ENCODE measurements at places on chromosomes 5 and 9.

DNA sequence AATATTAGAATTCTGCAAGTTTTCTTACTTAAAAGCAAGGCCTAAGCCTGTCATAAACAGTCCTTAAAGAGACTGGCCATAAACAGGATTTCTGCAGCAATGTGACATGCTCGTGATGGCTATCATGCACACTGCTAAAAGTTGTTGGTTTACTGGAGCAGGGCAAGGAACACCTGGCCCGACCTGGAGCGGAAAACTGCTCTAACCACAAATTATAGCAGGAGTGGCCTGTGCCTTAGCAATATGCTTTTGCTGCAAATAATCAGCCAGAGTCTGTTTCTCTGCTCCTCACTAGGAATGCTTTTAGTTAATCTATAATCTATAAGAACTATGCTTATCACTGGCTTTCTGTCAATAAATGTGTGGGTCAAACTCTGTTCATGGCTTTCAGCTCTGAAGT, 322.9 kb upstream of the RPS23 start:
- no peak for DNase-seq

DNA sequence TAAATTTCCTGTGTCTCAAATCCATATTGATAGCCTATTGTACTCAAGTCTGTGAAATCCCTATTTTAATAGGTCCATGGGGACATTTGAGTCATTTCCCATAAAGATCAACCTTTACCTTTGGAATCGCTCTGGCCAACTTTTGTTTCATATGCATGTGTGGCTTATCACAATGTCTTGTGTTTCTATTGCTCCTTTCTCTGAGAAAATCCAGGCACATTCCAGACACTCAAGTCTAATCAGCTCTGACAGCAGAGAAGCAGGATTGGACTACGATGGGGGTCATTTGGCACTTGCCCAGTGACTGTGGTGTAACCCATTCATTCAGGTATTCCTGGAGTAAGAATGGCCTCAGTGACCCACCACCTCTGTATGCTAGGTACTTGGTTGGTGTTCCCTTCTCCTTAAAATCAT, 48.4 kb downstream of the ACTBL2 start:
- no peak for DNase-seq

- DNase-seq: no peak
Observed at GRCh38 chr9:91837981-91838731, 111.9 kb downstream of the ROR2 start.

GRCh38 chr9:36051317-36051716, 14.6 kb downstream of the RECK start:
- no peak for DNase-seq

GRCh38 chr5:96582343-96582742, 79.8 kb upstream of the CAST start:
- no peak for DNase-seq

GRCh38 chr5:96881511-96882115, 5.3 kb downstream of the ERAP2 start:
- DNase-seq: no peak

DNA sequence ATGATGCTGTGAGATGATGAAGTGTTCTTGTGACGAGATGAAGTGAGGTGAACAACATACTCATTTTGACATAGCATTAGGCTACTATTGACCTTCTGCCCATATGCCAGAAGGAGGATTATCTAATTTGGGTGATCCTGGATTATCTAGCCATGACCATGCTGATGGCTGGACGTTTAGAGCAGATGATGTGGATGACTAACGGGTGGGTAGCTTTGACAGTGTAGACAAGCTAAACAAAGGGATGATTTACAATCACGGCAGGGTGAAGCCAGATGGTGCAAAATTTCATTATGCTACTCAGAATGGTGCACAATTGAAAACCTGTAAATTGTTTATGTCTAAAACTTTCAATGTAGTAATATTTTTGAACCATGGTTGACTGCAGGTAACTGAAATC, 2403.4 kb upstream of the ACO1 start:
- DNase-seq: no peak

DNA sequence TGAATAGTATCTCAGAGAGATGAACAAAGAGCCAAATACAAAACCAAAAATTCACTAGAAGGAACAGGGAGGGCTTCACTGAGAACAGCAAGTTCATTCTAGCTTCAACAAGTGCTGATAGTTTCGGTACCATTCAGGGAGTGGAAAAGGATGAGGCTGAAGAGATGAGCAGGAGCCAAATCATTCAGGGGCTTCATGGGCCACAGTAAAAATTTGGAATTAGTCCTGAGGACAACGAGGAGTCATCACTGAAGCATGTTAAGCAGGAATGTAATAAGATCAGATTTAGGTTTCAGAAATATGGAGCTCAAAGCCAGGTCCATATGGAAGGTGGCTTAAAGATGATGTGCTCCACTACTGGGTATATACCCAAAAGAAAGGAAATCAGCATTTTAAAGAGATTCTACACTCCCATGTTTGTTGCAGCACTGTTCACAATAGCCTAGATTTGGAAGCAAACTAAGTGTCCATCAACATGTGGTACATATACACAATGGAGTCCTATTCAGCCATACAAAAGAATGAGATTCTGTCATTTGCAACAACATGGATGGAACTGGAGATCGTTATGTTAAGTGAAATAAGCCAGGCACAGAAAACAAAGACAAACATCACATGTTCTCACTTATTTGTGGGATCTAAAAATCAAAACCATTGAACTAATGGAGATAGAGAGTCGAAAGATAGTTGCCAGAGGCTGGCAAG, 36.2 kb downstream of the SPOCK1 start:
- DNase-seq: no peak

DNA sequence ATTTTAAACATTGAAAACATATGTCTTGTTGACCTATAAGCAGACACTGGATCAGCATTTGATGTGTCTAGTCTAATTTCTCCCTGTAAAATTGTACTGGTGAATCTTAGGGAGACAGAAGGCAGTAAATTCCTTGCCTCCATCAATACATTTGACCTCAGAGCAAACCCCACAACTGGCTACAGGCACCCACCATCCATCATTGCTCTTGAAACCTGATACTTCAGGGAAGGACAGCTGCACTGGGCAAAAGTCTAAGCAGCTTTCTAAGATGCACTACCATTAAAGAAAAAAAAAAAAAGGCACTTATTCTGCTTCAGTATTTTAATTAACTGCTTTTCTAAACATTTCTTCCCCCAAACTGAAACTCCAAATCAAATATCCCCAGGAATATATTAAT, 1051.3 kb upstream of the DMAC1 start:
- DNase-seq: no peak

- DNase-seq: no peak
Observed at GRCh38 chr5:127732963-127733362, 29.8 kb downstream of the CCDC192 start.

- DNase-seq: no peak
Observed at GRCh38 chr5:53817183-53817582, 256.7 kb downstream of the NDUFS4 start.

GRCh38 chr9:25260046-25260445, 418.2 kb downstream of the TUSC1 start:
- no peak for DNase-seq

- DNase-seq: no peak
Observed at GRCh38 chr9:22175972-22176545, 167.0 kb upstream of the CDKN2B start.

- no peak for DNase-seq
Observed at GRCh38 chr9:28407351-28407750, 834.1 kb upstream of the C9orf72 start.

DNA sequence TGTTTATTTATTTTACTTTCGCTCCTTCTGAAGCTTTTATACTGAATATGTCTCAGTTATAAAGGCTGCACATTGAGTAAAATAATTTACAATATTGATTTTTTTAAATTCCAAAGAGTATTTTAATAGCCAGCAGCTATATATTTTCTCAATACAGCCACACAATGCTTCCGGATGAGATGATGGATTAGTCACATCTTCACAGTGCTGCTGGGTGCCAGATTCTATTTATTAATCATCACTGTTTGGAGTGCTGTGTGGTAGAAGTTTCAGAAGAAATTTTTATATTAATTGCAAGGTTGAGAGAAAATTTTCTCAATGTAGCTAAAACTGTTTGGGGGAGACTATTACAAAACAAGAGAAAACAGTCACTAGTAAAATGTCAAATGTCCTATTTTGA, 989.8 kb downstream of the TLE4 start:
- DNase-seq: no peak

DNA sequence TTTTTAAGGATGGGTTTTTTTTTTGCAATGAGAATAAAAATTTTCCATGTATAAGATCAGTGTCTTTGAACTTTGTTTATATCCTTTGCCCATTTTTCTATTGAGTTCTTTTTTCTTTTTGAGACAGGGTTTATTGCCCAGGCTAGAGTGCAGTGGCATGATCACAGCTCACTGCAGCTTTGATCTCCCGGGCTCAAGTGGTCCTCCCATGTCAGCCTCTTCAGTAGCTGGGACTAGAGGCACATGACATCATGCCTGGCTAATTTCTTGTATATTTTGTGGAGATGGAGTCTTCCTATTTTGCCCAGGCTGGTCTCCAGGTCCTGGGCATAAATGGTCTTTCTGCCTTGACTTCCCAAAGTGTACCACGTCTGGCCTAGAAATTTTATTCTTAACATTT, 21.2 kb downstream of the GPBP1 start:
- no peak for DNase-seq

DNA sequence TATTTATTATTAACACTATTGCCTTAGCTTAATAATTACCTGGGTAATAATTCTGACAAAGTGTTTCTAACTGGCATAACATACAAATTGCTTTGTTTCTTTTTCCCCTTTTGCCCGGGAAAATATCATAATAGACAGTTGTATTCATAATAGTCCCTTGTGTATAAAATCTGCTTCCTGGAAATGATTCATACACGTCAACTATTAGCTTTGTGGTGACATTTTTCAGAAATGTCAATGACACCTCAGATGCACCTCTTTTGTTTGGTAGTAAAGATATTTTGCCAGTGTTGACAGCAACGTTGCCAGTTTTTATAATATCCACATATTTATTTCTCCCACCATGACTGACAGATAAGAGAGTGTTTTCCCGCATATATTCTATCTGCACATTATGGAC, 73.0 kb downstream of the RASEF start:
- no peak for DNase-seq

DNA sequence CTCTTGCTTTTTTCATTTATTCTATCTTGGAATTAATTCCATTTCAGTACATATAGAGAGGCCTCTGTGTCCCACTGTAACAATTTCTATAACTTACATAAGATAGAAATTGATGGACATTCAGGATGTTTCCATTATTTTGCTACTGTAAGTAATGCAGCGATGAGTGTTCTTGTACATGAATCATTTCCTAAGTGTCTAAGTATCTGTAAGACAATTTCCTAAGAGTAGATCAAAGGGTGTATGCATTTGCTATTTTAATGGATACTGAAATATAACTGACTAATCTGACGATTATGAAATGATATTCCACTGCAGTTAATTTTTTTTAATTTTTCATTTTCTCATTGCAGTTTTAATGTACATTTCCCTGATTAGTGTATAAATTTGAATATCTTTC, 23.0 kb upstream of the RBM22 start:
- no peak for DNase-seq

DNA sequence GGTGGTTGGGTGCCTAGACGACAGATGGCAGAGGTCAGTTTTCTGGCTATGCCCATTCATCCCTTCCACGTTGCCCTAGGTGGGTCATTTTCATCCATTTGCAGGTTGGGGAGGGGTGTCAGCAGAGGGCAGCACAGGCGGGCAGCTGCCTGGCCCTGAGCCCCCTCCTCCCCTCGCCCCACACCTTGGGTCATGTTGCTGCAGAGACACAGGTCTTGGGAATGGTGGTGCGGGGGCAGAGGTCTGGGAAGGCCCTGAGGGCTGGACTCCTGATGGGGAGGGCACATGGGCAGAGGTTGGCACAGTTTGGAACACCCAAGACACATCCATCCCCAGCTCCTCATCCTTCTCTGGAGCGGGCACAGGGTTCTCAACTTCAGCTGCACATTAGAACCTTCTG, 103.2 kb upstream of the LMX1B start:
- DNase-seq: no peak

DNA sequence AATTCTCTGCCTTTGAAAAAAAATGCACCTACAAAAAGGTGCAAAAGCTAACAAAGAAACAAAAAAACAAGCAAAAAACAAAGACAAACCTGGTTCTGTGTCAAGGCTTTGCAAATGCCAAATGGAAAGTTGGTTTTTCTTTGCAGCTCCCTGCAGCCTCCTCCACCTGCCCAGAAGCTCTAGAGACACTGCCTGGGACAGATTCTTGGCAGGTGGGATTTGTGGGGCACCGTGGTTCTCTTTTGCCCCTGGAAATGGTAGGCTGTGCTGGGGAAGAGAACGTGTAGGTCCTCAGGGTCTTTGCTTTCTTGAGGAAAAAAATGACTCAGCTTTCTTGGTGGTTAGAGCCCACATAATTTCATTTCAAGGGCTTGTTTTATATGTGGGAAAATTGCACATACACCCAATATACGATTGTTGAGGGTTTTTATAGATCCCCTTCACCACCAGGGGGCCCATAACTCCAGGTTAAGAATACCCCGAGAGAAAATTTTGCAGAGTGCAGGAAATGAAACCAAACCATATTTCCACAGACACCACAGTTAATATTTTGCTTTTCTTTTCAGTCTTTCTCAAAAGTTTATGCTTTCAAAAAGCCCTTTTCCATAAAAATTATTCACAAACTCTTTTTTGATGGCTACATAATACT, 58.7 kb downstream of the NXNL2 start:
- peak; percentile 27 for DNase-seq

DNA sequence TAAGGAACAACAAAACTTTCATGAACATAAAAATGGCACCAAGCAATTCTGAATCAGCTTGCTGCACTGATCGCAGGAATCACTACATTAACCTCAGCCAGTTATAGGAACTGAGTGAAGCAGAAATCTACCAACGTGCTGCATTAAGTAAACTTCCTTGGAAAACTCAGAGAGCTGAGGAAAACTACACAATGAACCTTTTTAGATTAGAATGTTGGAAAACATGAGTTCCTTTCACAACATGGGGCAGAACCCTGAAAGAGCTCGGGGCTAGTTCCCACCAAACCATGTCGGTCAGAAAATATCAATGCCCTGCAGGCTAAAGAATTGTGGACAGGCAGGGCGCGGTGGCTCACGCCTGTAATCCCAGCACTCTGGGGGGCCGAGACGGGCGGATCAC, 19.4 kb downstream of the ALDH7A1 start:
- DNase-seq: no peak

GRCh38 chr9:87703636-87704276, 22.2 kb upstream of the CTSL start:
- no peak for DNase-seq

- no peak for DNase-seq
Observed at GRCh38 chr5:125554355-125554754, 807.9 kb upstream of the ZNF608 start.

DNA sequence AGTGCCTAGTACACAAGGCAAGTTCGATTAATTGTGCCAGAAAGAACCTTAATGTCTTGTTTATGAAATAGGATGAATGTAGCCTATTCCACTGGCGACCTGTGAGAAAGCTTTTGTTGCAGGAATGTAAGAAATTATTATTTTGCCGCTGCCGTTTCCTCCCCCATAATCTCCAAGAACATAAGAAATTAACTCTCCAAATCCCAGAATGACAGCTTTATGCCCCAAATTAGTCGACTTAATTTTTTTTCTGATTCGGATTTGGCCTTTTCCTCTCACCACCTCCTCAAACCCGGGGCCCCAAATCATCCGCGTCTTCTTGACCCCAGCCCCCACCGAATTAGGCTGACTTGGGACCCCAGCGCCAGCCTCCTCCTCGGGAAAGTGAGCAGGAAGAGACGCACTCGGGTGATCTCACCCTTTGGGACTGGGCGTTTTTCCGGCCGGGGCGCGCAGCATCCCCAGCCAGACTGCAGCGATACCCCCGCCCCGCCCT, 682 bp upstream of the SPTAN1 start:
- no peak for DNase-seq

Measured in CD4-positive, alpha-beta T cell treated with Interleukin-15 for 1 hour (primary cell).